ENCODE measurements at places on chromosomes 5 and 9. TPM values are rescaled to one million over a fixed set of nuclear protein-coding genes. Genes with fewer than 3 reads are reported as not detected.

SPATA9 gene
- total RNA-seq: 0.44 TPM

ARL14EPL gene
- total RNA-seq: 0.66 TPM

SPATA24 gene
- 5.1 TPM for total RNA-seq

TAF11L10 gene
- total RNA-seq: not detected

DBH gene
- not detected for total RNA-seq

ANXA1 gene
- total RNA-seq: 526 TPM

ECSCR gene
- not detected for total RNA-seq

TPPP gene
- total RNA-seq: 0.38 TPM

ADAMTS12 gene
- total RNA-seq: 1.2 TPM

FSD1L gene
- total RNA-seq: 3.6 TPM

GRCh38 chr5:42285230-42285629 lies 138.0 kb upstream of the GHR start:
- DNase-seq: no peak
- no peaks in the 10 kb centered on the region for H3K4me1 ChIP-seq
- no peak overlapping the region for H3K4me3 ChIP-seq
- no peaks in the 10 kb centered on the region for H3K27me3 ChIP-seq

DNA sequence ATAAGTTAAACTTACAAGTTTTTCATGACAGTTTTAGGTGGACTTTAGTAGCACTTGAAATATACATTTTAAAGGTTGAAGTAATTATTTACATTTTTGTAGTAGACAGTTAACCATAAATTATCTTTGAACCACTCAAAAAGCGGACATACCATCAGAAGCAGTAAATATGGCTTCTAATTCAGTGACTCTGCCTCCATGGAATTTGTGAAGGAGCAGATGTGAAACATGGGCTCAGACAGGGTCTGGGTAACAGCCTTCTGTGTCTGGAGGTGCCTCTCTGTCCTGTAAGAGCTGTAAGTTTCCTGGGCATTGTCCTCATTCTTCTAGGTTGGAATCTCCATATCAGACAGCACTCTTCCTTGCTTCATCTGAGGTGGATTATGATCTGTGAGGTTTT lies 12.4 kb downstream of the RLN2 start:
- peaks cover 22% of the 10 kb centered on the region for H3K4me1 ChIP-seq
- H3K27ac ChIP-seq: no peak overlapping the region
- no peak for DNase-seq
- no peaks in the 10 kb centered on the region for H3K36me3 ChIP-seq

- no peaks in the 10 kb centered on the region for H3K36me3 ChIP-seq
- no peak overlapping the region for H3K4me3 ChIP-seq
- no peak for DNase-seq
Measured at GRCh38 chr5:82151204-82151603, 127.0 kb downstream of the RPS23 start.

- DNase-seq: no peak
- H3K4me1 ChIP-seq: no peaks in the 10 kb centered on the region
- no peaks in the 10 kb centered on the region for H3K36me3 ChIP-seq
Measured at GRCh38 chr5:129930221-129930620, 26.0 kb downstream of the CHSY3 start.

- H3K27ac ChIP-seq: no peak overlapping the region
- H3K4me3 ChIP-seq: no peak overlapping the region
- no peaks in the 10 kb centered on the region for H3K36me3 ChIP-seq
- H3K27me3 ChIP-seq: no peaks in the 10 kb centered on the region
- H3K4me1 ChIP-seq: peaks cover 7% of the 10 kb centered on the region
Measured at GRCh38 chr5:154734370-154735248, 20.6 kb upstream of the LARP1 start.

- peak; percentile 48 for DNase-seq
- H3K27me3 ChIP-seq: no peaks in the 10 kb centered on the region
- no peak overlapping the region for H3K27ac ChIP-seq
- no peak overlapping the region for H3K4me3 ChIP-seq
- peaks cover 22% of the 10 kb centered on the region for H3K4me1 ChIP-seq
Measured at GRCh38 chr9:127336506-127337352, 60.2 kb upstream of the SLC2A8 start.

- no peaks in the 10 kb centered on the region for H3K27me3 ChIP-seq
- H3K36me3 ChIP-seq: no peaks in the 10 kb centered on the region
- no peak overlapping the region for H3K4me3 ChIP-seq
- peaks cover 8% of the 10 kb centered on the region for H3K4me1 ChIP-seq
- no peak for DNase-seq
Measured at GRCh38 chr5:154244476-154244875, 53.9 kb downstream of the GALNT10 start.

DNA sequence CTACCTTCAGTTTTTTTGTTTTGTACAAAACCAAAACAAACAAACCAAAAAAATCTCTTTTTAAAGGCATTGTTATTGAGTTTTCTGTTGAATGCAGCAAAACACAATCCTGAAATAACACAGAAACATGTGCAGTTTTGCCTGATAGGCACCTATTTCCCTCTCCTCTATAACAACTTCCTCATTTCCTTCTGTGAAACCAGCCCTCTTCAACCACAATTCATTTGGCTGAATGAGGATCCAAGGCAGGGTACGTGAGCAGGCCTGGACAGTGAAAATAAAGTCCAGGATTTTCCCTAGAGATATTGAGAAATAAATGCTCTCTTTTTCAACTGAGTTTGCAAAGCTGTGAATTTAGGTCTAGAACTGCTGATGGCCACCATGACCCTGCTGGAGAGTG lies 134.8 kb upstream of the LARP1 start:
- H3K27me3 ChIP-seq: peaks cover 66% of the 10 kb centered on the region
- H3K4me1 ChIP-seq: no peaks in the 10 kb centered on the region
- H3K36me3 ChIP-seq: no peaks in the 10 kb centered on the region
- no peak overlapping the region for H3K27ac ChIP-seq
- no peak for DNase-seq
- no peak overlapping the region for H3K4me3 ChIP-seq

GRCh38 chr9:79572608-79573411 lies 1.0 kb downstream of the TLE4 start:
- H3K4me1 ChIP-seq: no peaks in the 10 kb centered on the region
- peaks cover 26% of the 10 kb centered on the region for H3K27me3 ChIP-seq
- peaks cover 8% of the 10 kb centered on the region for H3K36me3 ChIP-seq
- no peak overlapping the region for H3K4me3 ChIP-seq
- DNase-seq: no peak
- H3K27ac ChIP-seq: no peak overlapping the region

GRCh38 chr5:127051591-127051990 lies 21.2 kb upstream of the MARCHF3 start:
- H3K4me3 ChIP-seq: no peak overlapping the region
- H3K4me1 ChIP-seq: no peaks in the 10 kb centered on the region
- DNase-seq: no peak
- no peaks in the 10 kb centered on the region for H3K36me3 ChIP-seq
- H3K27ac ChIP-seq: no peak overlapping the region
- H3K27me3 ChIP-seq: no peaks in the 10 kb centered on the region

DNA sequence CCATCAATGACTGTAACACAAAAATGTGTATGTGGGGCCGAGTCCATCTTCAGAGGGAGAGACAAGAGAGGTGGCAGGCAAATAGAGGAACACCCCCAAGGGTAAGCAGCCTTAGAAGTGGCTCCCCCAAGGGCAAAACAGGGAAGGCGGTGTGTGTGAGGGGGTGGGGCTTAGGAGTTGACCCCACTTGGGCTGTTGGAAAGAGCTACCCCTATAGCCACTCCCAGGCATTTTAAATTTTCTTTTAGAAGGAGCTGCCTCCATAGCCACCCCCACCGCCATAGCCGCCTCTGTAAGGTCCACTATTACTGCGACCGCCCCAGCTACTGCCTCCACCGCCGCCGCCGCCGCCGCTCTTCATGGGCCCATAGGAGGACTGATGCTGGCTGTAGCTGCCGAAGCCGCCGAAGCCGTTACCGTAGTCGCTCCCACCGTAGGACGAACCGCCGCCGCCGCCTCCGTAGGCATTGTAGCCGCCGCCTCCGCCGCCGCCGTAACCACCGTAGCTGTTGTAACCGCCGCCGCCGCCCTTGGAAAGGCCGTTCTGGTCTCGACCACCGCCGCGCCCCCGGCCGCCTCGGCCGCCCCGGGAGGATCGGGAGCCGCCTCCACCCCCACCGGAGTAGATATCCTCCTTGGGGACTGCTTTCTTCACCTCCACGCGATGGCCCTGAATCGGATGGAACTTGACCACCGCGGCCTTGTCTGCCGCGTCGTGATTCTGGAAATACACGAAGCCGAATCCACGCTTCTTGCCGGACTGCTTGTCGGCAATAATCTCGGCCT lies 1.1 kb downstream of the HNRNPA0 start:
- peak overlapping the region; percentile 100 for H3K27ac ChIP-seq
- H3K4me3 ChIP-seq: peak overlapping the region; percentile 97
- peaks cover 57% of the 10 kb centered on the region for H3K36me3 ChIP-seq
- peaks cover 18% of the 10 kb centered on the region for H3K4me1 ChIP-seq
- peak; percentile 29 for DNase-seq

DNA sequence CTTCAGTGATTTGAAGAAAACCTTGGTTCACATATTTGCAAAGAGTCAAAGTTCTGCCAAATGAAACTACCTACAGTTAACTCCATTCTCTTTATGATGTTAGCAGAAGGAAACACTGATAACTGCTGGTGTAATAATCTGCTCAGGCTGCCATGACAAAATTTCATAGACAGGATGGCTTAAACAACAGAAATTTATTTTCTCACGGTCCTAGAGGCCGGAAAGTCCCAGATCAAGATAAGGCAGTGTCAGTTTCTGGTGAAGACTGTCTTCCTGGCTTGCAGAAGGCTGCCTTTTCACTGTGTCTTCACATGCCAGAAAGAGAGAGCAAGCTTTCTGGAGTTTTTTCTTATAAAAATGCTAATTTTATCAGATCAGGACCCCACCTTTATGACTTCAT lies 102.4 kb upstream of the PARP8 start:
- H3K27ac ChIP-seq: no peak overlapping the region
- H3K36me3 ChIP-seq: no peaks in the 10 kb centered on the region
- H3K4me1 ChIP-seq: no peaks in the 10 kb centered on the region
- H3K4me3 ChIP-seq: no peak overlapping the region
- H3K27me3 ChIP-seq: no peaks in the 10 kb centered on the region

DNA sequence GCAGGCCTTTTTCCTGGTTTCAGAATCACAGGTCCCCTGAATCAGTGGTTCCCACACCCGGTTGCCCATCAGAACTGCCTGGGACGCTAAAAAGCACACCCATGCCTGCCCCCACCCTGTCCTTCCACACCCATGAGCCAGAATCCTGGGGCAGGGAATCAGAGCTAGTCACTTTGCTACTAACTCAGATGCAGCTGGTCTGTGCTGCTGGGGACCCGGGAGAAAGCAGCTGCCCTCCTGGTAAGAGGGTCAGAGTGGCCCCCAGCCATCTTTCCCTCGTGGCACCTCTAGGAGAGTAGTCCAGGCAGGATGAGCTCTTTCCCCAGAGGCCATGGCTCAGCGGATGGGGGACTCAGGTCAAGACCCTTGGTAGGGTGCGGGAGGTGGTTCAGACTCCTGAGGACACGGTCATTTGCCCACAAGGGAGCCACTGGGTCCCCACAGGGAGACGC lies 11.3 kb upstream of the NUP214 start:
- no peaks in the 10 kb centered on the region for H3K4me1 ChIP-seq
- no peaks in the 10 kb centered on the region for H3K36me3 ChIP-seq

DNA sequence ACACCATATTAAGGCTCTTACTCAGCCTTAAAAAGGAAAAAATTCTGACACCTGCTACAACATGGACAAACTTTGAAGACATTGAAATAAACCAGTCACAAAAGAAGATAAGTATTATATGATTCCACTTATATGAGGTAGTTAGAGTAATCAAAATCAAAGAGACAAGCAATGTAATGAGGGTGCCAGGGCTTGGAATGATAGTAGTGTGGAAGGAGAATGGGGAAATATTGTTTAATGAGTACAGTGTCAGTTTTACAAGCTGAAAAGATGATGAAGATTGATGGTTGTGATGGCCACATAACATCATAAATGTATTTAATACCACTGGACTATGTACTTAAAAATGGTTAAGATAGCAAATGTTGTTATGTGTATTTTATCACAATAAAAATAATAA lies 485.7 kb downstream of the SPATA31D1 start:
- H3K27ac ChIP-seq: no peak overlapping the region
- no peaks in the 10 kb centered on the region for H3K36me3 ChIP-seq
- H3K4me1 ChIP-seq: no peaks in the 10 kb centered on the region

- H3K4me1 ChIP-seq: peaks cover 6% of the 10 kb centered on the region
- H3K4me3 ChIP-seq: no peak overlapping the region
- H3K27me3 ChIP-seq: no peaks in the 10 kb centered on the region
- no peak overlapping the region for H3K27ac ChIP-seq
Measured at GRCh38 chr9:137256856-137257255, 1.7 kb downstream of the NELFB start.

DNA sequence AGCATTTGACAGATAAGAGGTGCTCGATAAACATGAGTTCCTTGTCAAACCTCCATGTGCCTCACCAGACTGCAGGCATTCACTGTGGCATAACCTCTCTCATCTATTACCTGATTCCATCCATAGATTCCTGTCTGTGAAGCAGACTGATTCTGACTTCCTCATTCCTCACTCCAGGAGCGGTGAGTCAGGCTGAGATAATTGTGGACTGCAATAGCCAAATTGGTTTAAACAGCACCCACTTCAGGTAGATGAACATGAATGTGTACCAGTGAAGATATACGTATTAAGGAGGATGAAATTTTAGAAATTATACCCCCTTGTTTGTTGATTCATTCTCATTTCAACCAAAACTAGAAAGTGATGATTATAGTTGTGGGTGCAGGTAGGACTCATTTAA lies 391.2 kb downstream of the HINT1 start:
- H3K36me3 ChIP-seq: no peaks in the 10 kb centered on the region
- no peak overlapping the region for H3K4me3 ChIP-seq
- peaks cover 8% of the 10 kb centered on the region for H3K4me1 ChIP-seq
- DNase-seq: peak; percentile 73
- peak overlapping the region; percentile 25 for H3K27ac ChIP-seq

- peak overlapping the region; percentile 68 for H3K4me3 ChIP-seq
- H3K4me1 ChIP-seq: no peaks in the 10 kb centered on the region
- DNase-seq: peak; percentile 96
- peaks cover 5% of the 10 kb centered on the region for H3K36me3 ChIP-seq
Measured at GRCh38 chr5:139787568-139788293, 7.9 kb upstream of the PSD2 start.

GRCh38 chr5:132491368-132492364 lies 1.1 kb upstream of the IRF1 start:
- peaks cover 54% of the 10 kb centered on the region for H3K36me3 ChIP-seq
- peaks cover 46% of the 10 kb centered on the region for H3K4me1 ChIP-seq
- DNase-seq: no peak
- no peaks in the 10 kb centered on the region for H3K27me3 ChIP-seq
- H3K4me3 ChIP-seq: peak overlapping the region; percentile 89

DNA sequence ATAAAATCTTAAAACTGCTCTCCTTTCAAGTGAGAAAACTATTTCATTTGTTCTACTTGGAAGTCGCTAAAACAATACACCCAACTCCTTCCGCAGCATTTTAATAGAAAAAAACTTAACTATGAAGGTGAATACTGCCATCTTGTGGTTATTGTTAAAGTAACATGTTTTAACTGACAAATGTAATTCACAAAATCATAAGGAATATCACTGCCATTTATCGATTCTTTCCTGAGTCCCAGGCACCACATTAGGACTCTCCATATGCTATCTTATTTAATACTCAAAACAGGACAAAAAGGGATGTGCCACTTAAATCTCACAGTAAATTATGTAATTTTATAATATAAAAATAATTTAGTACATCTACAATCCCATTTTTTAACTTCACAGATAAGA lies 130.5 kb upstream of the ITGA1 start:
- no peak overlapping the region for H3K27ac ChIP-seq
- H3K4me1 ChIP-seq: no peaks in the 10 kb centered on the region
- no peak for DNase-seq
